ENCODE measurements at places on chromosomes 2 and 18. TPM values are rescaled to one million over a fixed set of nuclear protein-coding genes. Genes with fewer than 3 reads are reported as not detected.

The PROM2 gene
- 46.6 TPM for total RNA-seq

The PECR gene
- 29.1 TPM for total RNA-seq

The TXNDC2 gene
- not detected for total RNA-seq

The CAVIN2 gene
- 59.3 TPM for total RNA-seq

The EGR4 gene
- not detected for total RNA-seq

- no peak for DNase-seq
Measured at GRCh38 chr2:226063704-226064440, 664.4 kb downstream of the NYAP2 start.

GRCh38 chr2:27884601-27885000, 5.6 kb downstream of the RBKS start:
- no peak for DNase-seq

GRCh38 chr2:197198890-197199289, 111.7 kb downstream of the ANKRD44 start:
- DNase-seq, result peak; percentile 79

DNA sequence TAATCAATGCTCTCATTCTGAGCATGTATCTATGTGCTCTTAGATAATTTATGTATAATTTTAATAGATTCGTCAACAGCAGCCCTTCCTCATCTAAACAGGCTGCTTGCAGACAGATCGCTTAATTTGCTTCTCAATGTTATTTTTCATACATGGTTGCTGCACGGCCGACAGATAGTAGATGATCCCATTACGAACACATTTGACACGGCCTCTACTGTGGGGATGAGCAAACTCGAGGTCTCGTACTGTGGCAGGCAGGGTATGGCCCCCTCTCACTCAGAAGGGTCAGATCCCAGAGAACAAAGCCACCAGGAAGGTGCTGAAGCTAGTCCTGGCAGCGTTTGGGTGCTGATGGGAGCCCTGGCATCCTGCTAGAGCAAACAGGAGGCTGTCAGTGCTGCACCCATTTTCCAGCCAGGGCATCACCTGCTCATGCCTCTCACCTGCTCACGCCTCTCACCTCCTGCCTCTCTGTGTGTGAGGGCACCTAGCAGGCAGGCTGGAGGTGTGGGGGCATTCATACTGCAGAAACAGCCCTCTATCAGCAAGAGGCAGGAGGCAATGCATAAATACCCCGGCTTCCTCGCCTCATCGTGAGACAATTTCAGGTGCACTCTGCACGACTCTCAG, 80.0 kb downstream of the KLHL29 start:
- DNase-seq, result no peak

GRCh38 chr2:34001557-34001956, 402.5 kb upstream of the FAM98A start:
- no peak for DNase-seq

- no peak for DNase-seq
Measured at GRCh38 chr2:49801898-49802450, 647.7 kb upstream of the FSHR start.

GRCh38 chr18:2656237-2656980, 883 bp downstream of the SMCHD1 start:
- DNase-seq, result peak; percentile 65

DNA sequence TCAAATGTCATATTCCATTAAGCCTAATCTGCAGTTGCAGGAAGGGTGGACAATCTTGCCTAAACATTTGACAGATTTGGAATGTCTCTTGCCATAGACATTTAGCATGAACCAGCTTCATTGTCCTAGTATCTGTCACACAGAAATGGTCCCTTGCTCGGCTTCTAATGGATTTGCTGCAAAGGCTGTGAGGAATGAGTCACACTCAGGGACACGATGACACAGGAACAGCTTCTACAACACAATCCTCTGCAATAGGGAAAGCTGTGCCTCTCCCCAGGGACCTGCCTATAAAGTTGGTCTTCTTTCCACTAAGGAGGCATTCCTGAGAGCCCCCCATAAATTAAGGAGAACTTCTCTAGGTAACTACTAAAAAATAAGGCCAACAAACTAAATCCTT, 155.1 kb upstream of the L3MBTL4 start:
- DNase-seq, result no peak

DNA sequence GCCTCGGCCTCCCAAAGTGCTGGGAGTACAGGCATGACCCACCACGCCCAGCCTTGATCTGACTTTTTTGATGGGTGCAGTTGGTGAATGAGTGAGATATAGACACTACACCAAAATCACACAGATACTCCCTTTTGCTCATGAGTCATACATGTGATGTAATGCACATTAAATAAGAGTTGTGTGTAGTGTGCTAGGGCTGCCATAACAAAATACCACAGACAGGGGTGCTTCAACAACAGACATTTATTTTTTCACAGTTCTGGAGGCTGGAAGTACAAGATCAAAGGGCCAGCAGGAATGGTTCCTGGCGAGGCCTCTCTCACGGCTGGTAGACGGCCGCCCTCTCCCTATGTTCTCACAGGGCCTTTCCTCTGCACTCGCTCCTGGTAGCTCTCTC, 46.6 kb downstream of the GBX2 start:
- DNase-seq, result no peak

DNA sequence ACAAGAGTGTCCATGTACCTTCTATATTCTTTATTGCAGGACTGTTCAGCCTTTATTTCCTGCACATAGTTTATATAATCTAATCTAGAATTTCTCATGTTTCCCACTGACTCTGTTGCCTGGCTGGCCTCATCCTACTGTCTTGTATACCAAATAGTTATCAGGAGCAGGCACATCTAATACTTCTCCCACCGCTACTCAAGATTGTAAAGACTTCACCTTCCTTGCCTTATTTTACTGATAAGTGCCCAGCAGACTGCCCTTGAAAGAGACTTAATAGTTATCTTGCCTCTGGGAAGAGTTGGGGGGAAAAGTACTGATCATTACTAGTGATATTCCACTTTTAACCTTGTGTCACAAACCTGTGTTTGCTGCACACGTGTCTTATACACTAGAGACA, 26.1 kb upstream of the AAK1 start:
- no peak for DNase-seq

GRCh38 chr2:68574202-68574791, 69.1 kb upstream of the PROKR1 start:
- DNase-seq, result no peak

Data from transverse colon (tissue), 4 donors.